Dorsolateral prefrontal cortex (tissue), 122 donors: ENCODE measurements at places on chromosomes 7 and 10.

DNA sequence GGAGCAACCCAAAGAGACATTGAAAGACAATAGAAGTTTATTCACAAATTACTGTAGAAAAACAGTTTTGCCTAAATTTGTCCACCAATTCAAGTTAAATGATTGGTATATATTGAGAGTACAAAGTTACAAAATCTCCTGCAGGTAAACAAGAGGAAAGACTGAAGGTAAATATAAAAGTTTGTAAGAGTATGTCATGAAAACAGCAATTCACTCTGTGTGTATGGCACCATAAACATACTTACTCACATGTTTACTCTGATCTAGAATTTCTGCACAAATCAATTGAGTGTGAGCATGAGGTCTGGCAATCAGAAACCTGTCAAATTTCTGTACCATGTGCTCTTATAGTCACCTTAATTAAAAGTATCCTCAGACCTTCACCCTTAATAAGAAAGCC is 800.9 kb upstream of the MBL2 start:
- no peak for DNase-seq

DNA sequence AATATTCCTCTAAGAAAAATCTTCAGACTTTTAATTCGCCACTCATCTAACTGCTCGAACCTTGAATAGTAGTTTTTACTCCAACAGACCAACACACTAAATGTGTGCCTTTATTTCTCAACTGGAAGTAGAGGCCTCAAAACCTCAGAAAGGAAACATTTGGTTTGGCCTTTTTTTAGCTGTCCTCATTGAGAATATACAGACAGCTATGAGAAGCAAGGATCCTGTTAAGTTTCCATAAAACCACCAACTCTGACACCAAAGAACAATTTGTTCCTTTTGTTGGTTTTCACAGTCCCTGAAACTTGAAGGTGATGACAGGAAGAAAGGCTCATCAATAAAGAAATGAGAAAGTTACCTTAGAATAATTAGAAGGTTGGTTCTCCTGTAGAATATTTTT is 199.2 kb upstream of the MEOX2 start:
- no peak for DNase-seq

DNA sequence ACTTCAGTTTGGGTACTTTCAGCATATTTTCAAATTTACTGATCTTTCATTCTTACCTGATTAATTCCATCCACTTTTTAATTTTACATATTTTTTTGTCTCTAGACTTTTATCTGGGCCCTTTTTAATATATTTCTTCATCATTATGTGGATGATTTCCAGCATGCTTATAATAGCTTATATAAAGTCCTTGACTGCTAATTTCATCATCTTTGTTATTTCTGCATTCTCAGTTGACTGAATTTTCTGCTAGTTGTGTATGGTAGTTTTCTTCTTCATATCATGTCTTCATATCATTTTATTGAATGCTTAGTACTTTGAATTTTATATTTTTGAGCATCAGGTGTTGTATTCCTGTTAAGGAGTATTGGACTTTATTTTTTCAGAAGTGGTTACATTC is 39.6 kb downstream of the STAM start:
- no peak for DNase-seq

GRCh38 chr7:136134503-136134902 is 157.3 kb upstream of the MTPN start:
- DNase-seq: no peak

DNA sequence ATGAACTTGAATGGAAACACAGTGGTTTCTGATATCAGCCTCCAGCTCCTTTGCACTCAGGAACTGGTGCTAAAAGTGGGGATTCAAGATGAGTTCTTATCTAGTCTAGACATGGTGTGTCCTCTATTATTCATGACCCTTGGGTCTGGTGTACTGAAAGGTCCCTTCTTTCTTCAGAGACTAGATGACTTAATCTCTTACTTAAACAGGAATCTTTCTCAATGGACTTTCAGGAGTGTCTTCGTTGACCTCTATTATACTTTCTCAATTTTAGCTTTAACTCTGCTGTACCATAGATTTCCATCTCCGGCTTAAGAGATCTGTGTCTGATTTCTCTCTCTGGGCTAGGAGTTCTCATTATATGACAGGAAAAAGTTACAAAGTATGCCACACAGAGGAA is 83.5 kb upstream of the INHBA start:
- no peak for DNase-seq

DNA sequence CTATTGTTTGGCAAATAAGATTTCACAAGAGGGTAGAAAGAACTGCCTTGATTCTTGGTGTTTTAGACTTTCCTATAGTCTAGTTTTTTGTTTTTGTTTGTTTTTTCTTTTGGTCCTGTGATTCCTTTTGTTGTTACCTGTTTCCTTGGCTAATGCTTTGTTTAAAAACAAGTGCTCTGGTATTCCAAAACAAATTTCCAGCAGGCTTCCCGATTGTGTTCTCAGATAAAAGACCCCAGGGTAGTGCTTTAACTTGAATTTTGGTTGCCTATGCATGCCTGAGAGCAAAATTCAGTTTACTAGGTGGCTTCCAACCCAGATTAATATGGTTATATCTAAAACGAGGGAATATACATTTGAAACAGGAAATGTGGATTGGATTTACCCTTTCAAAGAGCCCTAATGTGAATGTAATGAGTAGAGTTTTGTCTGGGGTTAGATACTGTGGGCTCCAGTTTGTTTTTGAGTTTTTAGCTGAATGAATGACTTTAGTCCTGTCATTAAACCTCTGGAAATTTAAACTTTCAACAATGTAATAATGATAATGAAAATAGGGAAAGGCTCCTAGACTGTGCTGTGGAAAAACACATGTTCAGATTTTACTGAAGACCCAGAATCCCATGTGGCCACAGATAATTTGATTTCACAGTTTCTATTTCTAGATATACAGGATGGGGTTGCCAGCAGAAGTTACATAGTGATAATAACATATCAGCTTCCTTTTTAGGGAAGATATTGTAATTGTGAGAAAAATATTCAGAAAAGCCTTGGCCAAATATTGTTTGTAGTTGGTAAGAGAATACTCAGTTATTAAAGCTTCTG is 23.9 kb downstream of the AUTS2 start:
- DNase-seq: no peak

- DNase-seq: no peak
These were observed 17.6 kb upstream of the AASS start for GRCh38 chr7:122161628-122162027.

- no peak for DNase-seq
These were observed 290.7 kb downstream of the CCDC3 start for GRCh38 chr10:12710594-12711349.

DNA sequence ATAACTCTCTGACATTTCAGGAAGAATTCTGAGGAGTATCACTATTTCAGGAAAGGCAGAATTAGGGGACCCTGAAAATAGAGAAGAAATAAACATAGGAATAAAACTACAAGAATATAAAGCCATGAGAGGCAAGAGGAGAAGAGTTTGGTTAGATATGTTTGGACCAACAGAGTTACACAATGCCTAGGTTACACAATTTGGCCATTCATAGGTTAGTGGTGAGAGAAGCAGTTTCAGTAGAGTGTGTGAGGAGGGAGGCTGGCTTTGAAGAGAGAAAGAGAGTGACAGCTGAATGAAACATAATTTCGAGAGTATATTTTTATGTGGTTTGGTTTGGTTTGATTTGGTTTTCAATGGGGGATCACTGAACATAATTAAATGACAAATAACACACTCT is 783.2 kb upstream of the LRRN3 start:
- DNase-seq: no peak

DNA sequence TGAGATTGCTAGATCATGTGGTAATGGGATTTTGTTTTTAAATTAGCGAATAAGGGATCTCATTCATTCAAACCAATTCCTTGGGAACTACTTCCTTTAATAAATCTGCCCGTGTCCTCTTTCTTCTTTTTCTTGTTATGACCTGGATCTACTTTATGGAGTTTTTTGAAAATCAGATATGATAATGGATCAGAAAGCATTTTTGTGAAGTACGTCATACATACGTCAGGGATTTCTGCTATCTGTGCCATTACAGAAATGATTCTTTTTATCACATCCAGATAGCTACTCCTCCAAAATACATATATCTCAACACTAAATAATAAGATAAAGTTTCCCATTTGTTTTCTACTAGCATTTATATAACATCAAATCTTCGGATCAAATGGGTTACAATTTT is 40.2 kb upstream of the STK17A start:
- DNase-seq: no peak

DNA sequence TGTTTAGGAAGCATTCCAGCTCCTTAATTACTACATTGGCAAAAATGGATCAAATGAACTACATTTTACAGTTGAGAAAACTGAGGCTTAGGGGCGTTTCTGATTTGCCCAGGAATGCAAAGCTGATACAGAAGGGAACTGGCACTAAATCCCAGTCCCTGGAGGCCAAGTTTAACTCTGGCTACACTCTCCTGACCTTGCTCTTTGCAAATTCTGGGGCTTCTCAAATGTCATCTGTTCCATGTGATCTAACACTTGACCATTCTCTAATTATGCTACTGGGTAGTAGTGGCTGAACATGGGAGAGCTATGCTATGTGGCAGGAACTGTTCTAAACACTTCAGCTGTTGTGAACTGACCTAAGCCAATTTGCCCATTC is 11.3 kb upstream of the HABP2 start:
- no peak for DNase-seq

- no peak for DNase-seq
These were observed 68.9 kb downstream of the RBM33 start for GRCh38 chr7:155713384-155713783.

DNA sequence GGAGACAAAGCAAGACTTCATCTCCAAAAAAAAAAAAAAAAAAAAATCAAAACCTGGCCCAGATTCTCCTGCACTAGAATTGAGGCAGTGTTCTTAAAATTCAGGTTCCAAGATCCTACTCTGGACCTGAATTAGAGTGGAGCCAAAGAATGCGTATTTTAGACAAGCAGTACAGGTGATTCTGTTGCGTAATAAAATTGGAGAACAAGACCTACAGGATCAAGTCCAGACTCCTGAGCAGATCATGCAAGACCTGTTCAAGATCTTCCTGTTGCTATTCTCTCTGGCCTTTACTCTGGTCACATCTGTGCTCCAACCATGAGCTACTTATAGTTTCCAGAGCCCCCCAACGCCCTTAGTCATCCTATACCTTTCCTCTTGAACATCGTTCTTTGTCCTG is 51.5 kb upstream of the RSBN1L start:
- DNase-seq: no peak

DNA sequence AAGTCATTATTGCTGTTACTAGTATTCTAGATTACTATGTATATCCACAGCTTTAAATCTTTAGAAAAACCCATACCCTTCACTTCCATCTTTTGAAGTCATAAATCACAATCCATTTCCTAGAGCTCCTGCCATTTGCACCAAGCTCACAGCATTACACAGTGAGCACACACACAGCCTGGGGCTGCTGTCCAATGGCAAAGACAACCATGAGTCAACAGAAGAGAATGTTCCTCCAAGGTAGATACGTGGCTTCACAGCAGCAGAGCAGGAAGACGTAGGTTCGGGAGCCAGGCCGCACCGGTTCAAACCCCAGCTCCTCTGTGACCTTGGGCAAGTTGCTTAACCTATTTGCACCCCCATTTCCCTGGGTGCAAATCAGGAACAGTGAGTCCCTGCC is 234.6 kb downstream of the DIP2C start:
- DNase-seq: no peak
